C1 segment of cervical spinal cord (tissue), 14 donors: ENCODE measurements at places on chromosomes 16 and 17.

DNA sequence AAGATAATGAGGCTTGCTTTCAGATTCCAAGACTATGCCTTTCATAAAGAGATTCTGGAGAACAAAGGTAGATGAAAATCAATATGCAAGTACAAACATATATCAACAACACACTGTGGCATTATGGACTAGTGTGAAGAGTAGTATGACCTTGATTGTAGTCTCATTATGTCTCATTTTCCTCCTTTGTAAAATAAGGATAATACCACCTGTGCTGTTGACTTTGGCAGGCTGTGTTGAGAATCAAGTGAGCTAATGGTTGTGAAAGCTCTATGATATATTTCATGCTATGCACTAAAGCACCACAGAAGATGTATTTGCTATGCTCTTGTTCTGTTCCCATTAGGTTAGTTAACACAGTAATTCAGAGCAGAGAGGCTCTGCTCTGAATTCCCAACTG lies 78.5 kb upstream of the NACA2 start:
- DNase-seq: no peak

DNA sequence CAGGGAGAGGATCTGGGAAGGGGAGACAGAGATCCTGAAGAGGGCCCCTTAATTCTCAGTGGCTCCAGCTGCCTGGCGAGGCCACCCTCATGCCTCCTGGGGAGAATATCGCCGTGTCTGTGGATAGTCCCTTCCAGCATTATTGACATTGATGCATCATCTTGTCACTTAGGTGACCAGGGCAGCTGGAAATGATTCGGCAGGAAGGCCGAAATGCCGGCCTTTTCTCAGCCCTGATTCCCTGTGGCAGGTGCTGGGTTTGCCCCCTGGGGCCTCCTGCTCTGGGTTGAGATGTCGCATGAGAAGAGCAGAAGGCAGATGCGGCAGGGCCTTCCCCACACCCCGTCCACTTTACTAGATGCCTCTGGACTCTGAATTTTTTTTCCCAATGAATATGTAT lies 89.5 kb downstream of the RAP1GAP2 start:
- no peak for DNase-seq

- DNase-seq: no peak
Measured at GRCh38 chr17:82713071-82713723, 3.3 kb upstream of the FN3KRP start.

DNA sequence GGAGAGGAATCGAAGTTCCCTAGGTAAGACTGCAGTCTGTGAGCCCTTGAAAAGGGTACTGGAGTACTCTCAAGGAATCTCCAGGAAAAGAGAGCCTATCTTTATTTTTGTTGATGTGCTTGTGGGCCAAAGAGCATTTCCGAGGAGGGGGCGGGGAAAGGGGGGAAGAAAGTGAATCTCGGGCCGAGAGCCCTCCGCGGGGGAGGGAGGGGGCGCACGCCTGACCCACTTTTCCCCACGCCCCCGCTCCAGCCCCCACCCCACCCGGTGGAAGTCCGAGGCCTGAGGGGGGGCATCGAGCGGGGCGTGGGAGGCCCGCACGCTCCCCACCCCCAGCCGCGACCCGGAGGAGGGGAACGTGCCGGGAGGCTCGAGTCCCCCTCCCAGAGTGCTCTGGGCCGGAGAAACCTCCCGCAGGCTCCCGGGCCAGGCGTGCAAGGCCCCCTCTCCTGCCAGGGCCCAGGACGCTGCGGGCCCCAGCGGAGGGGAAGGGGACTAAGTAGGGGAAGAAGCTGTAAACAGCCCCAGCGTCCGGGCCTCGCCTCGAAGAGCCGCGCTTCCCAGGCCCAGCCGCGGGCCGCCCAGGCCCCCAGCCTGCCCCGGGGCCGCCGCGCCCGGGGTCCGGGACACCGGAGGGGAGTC lies 444 bp downstream of the HELZ start:
- no peak for DNase-seq

DNA sequence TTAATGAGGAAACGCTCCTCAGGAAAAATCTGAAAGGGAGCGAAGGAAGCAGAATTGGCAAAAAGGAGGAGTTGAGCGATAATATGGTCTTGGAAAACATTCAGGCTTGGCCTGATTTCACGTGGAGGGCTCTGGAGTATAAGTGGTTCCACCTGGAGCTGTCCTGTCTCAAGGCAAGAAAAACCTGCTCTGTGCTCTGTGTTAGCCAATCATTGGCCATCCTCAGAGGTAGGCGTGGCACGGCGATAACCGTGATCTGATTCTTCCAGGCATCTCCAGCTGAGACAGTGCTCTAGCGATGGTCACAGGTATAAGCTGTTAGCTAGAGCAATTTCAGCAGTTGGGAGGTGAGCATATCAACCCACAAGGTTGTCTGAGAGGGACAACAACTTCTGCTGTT lies 450.5 kb upstream of the MAF start:
- DNase-seq: no peak

- no peak for DNase-seq
Measured at GRCh38 chr16:23694644-23695373, 16.1 kb downstream of the PLK1 start.

DNA sequence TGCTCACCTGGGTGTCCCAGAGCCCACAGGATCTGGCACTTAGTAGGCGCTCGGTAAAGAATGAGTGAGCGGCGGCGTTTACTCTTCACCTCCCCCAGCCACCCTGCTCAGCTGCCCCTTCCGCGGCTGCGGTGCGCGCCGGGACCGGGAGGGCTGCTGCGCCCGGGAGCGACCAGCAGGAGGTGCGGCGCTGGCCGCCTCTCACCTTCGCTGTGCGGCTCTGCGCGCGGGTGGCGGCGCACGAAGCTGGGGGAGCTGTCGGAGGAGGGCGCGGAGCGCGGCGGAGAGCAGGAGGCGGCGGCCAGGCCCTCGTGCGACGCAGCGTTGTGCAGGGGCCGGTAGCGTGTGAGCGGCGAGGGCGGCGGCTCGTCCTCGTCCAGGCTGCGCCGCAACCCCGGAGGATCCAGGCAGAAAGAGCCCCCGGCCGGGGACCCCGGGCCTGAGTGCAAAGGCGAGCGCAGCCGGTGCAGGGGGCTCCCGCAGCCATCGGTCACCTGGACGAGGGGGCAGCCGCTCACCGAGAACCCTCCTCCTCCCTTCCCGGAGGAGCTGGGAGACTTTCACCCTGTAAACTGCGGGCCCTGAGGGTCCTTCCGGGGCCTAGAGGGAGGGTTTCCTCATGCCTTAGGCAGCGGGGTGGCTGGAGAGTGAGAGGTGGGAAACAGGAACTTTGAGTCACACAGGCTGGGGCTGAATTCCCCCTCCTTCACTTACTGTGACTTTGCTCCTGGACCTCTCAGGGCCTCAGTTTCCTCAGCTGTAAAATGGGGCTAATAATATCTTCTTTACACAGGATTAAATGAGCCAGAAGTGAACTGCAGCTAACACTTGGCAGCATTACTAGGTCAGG lies 12.5 kb downstream of the SAMD14 start:
- no peak for DNase-seq

GRCh38 chr17:48612854-48613691 lies 2.0 kb downstream of the HOXB8 start:
- peak; percentile 47 for DNase-seq
